Mesendoderm (in vitro differentiated cells): ENCODE measurements at places on chromosomes 11 and 22.

DNA sequence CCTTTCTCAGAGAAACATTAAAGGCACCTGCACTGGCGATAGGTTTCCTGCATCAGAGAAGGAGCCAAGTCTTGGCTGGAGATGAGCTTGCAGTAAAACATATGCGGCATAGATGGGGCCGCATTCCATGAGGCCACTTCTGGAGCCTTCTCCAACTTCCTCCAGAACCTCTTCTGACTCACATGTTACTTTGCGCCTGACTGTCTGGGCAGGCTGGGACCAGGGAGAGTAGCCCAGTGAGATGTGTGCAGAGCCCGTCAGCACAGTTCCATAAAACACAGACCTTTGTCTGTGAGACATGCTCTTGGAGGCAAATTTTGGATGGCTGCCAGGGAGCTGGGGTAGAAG is 55.4 kb upstream of the BID start:
- DNase-seq = no peak

DNA sequence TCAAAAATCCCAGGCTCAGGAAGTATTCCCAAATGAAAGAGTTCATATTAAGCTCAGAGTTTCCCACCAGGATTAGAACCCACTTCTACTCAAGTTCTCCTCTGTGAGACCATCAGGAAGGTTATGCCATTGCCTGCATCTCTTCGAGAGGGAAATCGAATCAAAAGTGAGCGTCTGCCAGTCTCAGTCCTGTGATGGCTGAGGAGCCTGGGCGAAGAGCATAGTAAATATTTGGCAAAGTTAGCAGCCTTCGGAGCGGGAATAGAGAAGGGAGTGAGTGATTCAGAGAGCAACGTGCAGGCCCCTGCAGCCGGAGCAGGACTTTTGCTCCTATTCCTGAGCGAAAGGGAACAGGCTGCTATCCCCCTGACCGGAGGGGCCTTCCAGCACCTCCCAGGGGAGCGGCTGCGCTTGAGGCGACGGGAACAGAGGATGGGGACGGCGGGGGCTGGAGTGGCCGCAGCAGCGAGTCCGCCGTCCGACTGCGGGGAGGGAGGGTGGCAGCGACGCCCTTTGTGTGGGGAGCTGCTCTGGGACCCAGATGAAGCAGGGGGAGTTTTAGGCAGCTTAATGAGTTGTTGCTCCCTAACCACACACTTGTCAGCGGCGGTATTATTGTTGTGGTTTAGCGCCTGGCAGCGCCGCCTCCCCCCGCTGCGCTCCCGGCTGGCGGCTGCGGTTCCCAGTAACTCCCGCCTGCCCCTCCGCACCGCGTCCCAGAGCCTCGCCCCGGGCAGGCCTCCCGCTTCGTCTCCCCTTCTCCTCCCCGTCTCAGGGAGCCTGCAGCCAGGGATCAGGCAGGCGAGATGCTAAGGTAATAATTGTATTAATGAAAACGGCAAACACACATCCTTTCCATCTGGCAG is 21.7 kb upstream of the NRGN start:
- peak; percentile 70 for DNase-seq

- peak; percentile 61 for DNase-seq
Observed at GRCh38 chr22:37126383-37126782, 16.9 kb upstream of the TMPRSS6 start.

DNA sequence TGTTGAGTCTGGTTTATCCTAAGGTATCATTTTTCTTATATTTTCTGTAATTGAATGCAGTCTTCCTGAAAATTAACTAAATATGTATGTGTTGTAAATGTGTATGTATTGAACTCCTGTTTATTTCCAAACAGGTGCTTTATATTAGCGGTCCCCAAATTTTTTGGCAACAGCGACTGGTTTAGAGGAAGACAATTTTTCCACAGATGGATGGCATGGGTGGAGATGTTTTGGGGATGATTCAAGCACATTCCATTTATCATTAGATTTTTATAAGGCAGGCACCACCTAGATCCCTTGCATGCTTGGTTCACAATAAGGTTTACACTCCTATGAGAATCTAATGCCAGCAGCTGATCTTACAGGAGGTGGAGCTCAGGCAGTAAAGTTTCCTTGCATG is 210.5 kb upstream of the ANO3 start:
- DNase-seq = no peak

DNA sequence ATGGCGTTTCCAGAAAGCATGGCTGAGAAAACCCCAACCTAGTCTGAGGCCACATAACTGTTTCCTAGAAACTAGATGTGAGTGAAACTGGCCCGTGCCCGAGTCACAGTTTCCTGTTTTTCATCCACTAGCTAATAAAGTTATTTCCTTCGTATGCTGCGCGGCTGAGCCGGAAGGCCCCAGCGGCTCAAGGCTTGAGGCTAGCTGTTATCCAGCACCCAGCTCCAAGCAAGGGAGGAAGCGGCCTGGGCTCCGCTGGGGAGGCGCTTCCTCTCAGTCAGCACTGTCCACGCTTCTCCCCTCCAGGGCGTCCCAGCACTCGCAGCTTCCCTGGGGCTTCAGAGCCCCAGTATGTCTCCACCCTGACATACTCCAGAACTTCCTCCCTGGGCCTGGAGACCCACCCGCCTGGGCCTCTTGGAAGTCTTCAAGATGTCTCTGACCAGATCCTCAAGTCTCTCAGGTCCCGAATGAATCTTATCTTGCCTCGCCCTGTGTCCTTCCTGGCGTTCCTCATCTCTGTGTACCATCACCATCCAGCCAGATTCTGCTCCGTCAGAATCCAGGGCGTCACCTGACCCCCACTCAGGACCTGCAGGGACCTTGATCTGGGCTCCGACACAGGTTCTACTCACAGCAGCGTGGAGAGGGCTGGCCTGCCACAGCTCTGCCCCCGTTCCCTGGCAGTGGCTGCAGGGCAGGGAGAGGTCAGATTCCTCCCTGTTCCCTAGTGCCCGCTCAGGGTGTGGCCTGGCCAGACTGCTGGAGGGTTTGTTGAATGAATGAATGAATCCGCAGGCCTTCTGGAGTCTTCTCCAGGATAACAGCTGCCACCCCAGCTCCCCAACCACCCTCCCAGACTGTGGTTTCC is 81.9 kb downstream of the LRRC32 start:
- DNase-seq = no peak

DNA sequence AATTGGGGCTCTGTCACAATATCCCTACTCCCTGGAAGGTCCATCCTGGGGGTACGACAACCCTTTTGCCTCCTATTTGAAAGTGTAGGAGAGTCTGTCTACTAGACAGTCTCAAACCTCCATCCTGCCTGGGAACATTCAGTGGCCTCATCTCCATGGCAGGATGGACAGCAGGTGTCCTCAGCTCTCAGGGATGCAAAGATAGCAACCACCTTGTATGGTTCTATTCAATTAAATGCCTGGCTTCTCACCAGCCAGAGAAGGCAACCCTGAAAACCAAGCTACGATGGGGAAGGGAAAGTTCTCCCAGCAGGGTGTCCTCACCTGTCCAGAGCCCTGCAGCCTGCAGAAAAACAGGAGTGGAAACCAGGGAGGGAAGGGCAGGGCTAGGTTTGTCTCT is 164.9 kb downstream of the MIAT start:
- DNase-seq = no peak

DNA sequence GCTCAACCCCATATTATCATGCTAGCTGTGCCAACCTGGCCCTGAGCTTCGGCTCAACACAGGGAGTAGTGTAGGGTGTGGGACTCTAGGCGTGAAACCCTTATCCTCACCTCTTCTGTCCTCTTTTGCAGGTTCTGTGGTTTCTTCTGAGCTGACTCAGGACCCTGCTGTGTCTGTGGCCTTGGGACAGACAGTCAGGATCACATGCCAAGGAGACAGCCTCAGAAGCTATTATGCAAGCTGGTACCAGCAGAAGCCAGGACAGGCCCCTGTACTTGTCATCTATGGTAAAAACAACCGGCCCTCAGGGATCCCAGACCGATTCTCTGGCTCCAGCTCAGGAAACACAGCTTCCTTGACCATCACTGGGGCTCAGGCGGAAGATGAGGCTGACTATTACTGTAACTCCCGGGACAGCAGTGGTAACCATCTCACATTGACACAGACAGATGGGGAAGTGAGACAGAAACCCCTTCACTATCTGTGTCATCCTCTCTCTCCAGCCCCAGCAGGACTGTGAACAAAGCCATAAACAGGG is 76.4 kb downstream of the GGTLC2 start:
- DNase-seq = no peak

DNA sequence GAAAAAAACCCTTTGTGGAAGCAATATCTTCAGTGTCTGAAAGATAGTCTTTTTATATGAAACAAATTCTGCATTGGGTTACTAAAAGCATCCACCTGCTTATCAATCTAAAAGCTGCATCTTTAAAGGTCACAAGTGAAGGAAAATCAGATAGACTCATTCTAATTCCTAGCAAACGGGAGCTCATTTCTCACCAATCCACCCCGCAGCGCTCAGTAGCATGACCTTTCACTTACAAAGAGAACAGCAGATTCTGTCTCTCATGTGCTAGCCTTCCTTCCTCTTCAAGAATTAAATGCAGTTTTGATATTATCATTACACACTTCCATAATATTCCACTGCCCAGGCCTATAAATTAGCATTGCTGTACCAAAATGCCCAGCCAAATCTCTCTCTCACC is 212.9 kb downstream of the CADM1 start:
- DNase-seq = no peak

GRCh38 chr22:22737590-22737989 is 93.2 kb downstream of the GGTLC2 start:
- DNase-seq = no peak

GRCh38 chr11:31259797-31260196 is 109.7 kb downstream of the DCDC1 start:
- no peak for DNase-seq
